ENCODE measurements at places on chromosomes 1 and 21.

DNA sequence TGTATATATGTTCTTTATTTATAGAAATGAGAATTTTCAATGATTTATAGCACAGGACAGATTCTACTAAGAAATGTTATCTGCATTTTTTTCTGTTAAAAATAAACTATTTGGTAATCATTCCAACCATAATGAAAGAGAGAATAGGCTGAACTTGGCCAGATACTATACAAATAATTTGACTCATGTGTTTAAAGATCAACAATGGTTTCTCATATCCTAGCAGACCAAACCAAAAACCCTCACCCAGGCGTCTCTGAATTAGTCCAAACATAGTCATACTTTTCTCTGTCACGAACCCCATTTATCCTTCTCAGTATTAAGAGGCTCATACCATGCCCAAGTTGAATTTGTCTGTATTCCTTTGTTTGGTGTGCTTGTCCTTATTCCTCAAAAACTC is 40.3 kb downstream of the RPE65 start:
- DNase-seq: no peak

- no peak for DNase-seq
Observed at GRCh38 chr1:157646144-157646543, 48.3 kb upstream of the FCRL4 start.

DNA sequence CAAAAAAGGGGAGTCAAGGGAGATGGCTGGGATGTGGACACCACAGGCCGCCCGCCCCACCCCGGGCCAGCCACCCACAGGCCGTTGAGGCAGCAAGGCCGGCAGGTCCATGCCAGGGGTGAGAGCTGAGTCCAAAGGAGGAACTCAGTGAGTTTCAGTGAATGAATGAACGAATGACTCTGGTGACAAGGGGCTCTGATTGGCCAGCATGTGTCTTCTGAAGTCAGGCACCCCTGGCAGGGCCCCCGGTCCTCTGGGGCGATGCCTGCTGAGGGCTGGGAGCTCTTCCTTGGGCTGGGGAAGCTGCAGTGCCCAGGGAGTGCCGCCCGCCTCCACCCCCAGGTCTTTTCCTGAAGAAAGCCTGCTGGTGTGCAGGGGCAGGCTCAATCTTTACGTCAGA is 236.1 kb upstream of the VAMP3 start:
- no peak for DNase-seq

GRCh38 chr1:16972189-16972895 is 8.1 kb downstream of the MFAP2 start:
- no peak for DNase-seq

DNA sequence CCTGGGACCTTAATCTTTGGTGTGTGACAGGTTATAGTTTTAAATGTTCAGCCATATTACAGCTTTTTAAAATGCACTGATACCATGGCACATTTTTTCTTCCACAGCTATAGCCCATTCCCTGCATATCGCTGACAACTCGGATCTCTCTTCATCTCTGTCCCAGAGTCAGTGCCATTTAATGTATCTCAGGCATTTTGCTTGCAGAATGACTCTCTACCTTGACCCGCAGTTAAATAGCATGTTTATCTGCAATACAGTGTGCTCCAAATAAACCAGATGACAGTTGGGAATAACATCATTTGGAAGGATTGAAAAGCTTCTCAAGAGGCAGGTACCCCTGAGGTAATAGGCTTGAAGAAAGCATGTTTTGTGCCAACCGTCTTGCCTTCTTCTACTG is 99.8 kb upstream of the USH2A start:
- DNase-seq: no peak

DNA sequence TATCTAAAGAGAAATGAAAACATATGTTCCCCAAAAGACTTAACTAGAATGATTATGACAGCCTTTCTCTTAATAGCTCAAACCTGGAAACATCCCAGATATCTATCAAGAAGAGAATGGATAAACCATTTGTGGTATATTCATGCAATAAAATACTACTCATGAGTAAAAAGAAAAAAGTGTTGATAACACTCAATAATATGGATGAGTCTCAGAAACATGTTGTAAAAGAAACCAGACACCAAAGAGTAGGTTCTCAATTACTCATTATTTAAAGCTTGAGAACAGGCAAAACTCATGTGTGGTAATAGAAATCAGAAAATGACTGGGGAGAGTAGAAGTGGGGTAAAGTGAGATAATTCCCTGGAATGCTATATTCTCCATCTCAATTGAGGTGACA is 154.1 kb downstream of the PHTF1 start:
- no peak for DNase-seq

DNA sequence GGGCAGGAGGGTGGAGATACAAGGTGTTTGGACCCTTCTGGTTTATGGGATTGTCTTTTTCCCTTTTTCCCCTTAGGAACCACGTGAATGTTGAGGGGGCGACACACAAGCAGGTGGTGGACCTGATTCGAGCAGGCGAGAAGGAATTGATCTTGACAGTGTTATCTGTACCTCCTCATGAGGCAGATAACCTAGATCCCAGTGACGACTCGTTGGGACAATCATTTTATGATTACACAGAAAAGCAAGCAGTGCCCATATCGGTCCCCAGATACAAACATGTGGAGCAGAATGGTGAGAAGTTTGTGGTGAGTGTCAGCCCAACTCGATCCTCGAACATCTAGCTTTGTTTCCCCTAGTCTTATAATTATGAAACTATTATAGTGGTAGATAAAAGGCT is 27.0 kb downstream of the SNX27 start:
- DNase-seq: no peak

DNA sequence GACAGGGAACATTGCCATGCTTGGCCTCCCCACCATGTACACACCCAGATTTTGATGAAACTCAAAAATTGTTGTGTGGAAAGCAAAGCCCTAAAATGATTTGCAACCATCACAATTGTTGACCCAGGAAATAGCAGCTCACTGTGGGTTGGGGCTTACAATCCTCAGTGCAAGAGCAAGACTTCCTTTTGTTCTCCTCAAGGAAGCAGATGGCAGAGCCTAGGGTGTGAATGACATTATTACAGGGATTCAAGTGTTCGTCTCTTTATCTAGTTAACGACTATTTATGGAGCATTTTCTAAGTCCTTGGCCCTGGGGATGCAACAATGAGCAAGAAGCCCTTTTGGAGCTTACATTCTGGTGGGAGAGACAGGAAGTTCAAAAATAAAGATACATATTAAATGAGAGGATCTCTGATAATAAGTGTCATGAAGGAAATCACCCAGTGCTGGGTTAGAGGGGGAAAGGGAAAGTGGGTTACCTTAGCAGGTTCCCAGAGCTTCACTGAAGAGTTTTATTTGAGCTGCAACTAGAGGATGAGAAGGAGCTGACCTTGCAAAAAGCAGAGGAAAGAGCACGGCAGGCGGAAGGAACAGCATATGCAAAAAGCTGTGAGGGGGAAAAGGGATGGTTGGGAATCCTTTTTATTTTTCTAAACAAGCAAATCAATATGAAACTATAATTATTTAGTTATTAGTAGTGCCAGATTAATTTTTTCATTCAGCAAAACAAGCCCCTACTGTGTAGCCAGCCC is 38.5 kb upstream of the ID3 start:
- DNase-seq: no peak

GRCh38 chr1:70990469-70991253 is 57.0 kb downstream of the PTGER3 start:
- no peak for DNase-seq

- DNase-seq: no peak
Observed at GRCh38 chr1:213326281-213327016, 275.4 kb downstream of the RPS6KC1 start.

DNA sequence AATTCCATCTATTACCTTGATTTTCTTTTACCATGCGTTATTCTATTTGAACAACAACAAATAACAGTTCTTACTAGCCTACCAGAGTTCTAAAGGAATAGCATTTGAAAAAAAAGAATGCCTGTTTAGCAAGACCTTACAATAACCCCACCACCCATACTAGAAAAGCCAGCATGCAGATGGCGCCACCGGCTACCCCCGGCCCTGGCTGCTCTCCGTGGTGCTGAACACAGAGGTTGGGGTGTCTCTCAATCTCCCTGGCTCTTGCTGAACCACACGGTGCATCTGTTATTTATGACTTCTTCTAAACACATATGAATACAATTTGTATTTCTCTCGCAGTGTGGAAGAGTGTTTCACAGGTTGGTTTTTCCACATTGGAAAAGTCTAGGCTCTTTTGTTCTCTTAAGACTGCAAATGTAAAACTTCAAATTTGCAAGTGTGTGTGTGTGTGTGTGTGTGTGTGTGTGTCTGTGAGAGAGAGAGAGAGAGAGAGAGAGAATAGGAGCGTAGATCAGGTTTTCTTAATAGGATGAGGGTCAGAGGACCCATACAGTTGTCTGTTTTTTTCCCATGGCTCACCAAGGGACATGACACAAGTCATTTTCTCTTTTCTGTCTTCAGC is 13.6 kb downstream of the GRIK3 start:
- DNase-seq: peak; percentile 10

- no peak for DNase-seq
Observed at GRCh38 chr1:36951292-36951750, 83.0 kb downstream of the GRIK3 start.

DNA sequence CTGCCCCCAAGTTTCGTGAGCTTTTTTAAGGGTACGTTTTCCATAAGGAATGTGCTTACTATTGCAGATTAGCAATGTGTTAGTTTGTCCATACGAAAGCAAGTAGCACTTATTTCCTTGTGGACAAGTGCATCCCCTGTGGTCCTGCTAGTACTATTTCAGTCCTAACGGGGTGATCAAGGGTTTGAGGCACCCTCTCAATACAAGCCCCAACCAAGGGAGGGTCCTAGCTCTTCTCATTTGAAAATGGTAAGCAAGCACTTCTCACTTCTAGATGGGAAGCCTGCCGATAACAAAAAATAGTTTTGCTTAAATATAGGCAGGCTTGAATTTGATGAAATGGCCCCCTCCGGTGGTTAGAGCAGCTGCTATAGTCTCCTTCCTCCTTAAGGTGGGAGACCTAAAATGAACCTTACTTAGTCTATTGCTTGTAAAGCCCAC is 64.0 kb upstream of the HMCN1 start:
- peak; percentile 37 for DNase-seq

- DNase-seq: no peak
Observed at GRCh38 chr1:213277036-213277435, 226.0 kb downstream of the RPS6KC1 start.

DNA sequence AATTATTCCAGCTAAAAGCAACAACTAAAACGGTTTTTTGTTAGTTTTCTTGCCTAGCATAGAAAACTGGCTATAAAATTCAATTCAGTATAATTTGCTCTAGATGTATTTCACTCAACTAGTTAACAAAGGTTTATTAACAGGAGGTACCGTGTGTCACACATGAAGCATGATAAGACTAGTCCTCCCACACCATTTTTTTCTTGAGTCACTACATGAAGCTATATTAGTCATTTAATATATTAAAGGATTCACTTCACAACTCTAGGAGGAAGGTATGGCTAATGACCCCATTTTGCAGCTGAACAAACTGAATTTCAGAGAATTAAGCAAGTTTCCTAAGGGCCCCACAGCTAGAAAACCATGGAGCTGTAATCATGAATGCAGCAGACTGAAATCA is 307.8 kb upstream of the USP25 start:
- no peak for DNase-seq

DNA sequence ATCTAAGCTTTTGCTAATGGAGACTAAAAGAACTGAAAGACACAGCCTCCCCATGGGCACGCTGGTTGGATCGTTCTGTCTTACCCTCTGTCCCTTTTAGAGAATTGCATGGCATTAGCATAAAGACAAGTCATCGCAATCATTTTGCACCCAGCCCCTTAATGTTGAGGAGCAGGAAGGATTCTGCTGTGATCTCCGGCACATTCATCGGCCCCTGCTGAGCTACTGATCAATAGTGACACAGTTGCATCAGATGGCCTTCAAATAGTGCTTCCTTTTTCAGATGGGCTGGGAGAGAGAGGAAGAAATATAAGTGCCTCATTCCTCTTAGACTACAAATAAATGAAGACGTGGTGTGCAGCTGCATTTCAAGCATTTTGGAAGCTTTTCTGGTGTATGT is 75.4 kb downstream of the NOS1AP start:
- DNase-seq: no peak

- DNase-seq: no peak
Observed at GRCh38 chr1:166960858-166961474, 14.4 kb downstream of the ILDR2 start.

DNA sequence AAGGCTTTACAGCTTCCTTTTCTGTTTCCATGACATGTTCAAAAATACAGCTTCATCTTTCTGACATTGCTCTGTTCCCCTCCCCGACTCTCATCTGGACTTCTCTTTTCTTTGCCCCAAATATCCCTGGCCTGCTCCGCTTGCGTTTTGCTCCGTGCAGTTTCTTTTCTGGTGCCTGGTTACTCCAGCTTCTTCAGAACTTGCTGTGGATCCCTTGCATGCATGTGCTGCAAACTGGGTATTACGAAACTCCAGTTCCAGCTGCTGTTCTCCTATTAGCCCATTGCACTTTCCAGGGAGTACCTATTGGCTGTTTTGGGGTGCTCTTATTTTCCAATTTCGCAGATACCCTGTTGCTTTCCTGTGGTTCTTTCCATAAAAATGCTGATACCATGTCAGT is 9.9 kb upstream of the NDC1 start:
- DNase-seq: no peak

GRCh38 chr1:212621949-212622305 is 13.4 kb downstream of the ATF3 start:
- no peak for DNase-seq

- no peak for DNase-seq
Observed at GRCh38 chr1:84048820-84049219, 49.9 kb upstream of the TTLL7 start.

- DNase-seq: peak; percentile 69
Observed at GRCh38 chr21:37675202-37675801, 241.0 kb downstream of the KCNJ6 start.

- no peak for DNase-seq
Observed at GRCh38 chr1:8482979-8483381, 165.1 kb downstream of the SLC45A1 start.

DNA sequence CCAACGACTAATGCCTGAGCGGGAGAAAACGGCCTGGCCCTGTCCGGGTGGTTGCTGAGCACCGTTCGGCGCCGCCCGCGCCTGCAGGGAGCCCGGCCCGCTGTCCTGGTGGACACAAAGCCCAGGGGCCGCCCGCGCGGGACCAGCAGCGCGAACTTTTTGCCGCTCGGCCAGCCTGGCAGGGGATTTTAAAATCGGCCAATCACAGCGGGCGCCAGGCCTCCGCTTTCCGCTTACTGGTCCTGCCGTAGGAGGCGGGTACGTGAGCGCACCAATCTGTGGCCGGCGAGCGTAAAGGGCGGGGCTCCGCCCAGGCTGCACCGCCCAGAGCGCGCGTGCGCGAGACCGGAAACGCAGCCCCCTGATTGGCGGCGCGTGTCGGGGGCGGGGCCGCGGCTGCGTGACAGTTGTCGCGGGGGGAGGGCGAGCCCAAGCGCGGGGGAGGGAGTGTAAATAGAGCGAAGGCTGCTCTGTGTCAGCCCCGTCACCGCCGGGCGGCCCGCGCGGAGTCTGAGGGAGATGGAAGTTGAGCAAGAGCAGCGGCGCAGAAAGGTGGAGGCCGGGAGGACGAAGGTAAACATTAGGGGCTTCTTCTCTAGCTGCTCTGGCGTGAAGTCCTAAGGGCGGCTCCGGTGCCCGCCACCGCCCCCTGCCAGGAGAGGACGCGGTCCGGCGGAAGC is at the start of the genes C21orf58 and PCNT:
Gene C21orf58, minus strand, starts transcription at position 161 of the 680 bp plus-strand sequence. CDS start 1,132 bp downstream, outside the sequence.
Gene PCNT, plus strand, starts transcription at position 447 of the 680 bp plus-strand sequence. Its CDS starts 73 bp downstream, at position 520.
- DNase-seq: peak; percentile 95
